ENCODE measurements at places on chromosomes 1 and 21.

- DNase-seq: no peak
Observed at GRCh38 chr21:24470852-24471251, 1136.4 kb downstream of the MRPL39 start.

DNA sequence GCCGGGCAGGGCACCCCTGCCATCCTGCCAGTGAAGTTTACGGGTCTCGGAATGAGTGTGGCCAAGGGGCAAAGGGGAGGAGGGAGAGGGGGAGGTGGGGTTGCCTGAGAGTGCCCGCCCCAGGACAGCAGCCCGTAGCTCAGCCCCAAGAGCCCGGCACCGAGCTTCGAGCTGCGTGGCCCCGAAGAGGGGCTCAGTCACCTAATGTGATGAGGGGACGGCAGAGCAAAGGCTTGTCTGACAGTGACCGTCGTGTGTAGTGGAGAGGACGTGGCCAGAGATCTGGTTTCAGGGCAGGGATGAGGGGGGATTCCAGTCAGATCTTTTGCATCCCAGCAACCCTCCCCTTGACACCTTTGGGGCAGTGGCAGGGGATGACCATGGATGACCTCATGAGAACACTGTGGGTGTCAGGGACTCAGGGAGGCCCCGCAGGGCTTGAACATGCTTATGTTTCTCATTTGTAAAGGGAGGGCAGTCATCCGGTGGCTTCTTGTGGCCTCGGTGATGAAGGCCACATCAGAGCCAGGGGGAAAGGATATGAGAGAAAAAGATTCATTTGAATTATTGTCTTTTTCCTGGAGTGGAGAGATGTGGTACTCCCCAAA lies 1.1 kb upstream of the TRPM2 start:
- no peak for DNase-seq

DNA sequence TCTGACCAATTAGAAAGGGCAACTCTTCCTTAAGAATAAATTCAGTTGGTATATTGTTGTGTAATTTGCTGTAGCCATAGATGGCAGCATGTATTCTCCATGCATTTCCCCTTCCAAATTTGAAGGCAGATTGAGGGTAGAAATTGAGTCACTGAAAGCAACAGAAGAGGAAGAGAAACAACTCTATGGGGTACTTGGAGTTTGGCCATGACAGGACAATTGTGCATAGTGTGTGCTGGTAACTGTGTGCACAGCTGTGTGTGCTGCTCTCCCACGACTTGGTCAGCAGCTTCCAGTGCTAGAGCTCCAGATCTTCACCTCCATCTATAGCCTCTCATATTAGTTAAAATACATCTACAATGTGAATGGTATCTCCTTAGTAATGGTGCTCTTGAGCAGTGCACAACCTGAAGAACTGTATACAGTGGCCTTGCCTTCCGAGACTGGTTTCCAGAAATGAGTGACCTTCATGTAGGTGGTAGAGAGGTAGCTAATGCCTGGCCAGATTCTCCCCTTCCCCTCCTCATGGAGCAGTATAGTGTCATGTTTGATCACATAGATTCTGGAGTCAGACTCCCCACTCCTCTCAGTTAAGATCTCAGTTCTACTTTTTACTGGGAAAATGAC lies 882 bp upstream of the FCAMR start:
- no peak for DNase-seq

GRCh38 chr1:156497743-156498431 lies 2.7 kb downstream of the MEF2D start:
- peak; percentile 46 for DNase-seq

DNA sequence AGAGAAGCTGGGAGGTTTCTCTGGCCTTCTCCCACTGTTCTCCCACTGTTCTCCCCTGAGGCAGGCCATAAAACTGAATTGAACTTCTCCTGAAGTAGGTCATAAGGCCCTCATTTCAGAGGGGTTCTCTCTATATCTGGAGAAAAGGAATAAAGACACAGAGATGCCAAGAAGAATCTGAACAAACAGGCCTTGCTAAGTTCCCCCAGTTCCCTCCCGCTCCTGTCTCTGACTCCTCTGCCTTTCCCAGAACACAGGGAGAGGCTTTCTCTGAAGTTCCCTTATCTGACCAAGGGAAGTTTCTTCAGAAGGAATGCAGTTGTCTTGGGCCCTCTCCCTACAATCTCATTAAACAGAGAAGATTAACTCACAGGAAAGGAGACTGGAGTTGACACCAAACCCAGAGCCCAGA lies 83.4 kb downstream of the SLC16A1 start:
- DNase-seq: no peak

DNA sequence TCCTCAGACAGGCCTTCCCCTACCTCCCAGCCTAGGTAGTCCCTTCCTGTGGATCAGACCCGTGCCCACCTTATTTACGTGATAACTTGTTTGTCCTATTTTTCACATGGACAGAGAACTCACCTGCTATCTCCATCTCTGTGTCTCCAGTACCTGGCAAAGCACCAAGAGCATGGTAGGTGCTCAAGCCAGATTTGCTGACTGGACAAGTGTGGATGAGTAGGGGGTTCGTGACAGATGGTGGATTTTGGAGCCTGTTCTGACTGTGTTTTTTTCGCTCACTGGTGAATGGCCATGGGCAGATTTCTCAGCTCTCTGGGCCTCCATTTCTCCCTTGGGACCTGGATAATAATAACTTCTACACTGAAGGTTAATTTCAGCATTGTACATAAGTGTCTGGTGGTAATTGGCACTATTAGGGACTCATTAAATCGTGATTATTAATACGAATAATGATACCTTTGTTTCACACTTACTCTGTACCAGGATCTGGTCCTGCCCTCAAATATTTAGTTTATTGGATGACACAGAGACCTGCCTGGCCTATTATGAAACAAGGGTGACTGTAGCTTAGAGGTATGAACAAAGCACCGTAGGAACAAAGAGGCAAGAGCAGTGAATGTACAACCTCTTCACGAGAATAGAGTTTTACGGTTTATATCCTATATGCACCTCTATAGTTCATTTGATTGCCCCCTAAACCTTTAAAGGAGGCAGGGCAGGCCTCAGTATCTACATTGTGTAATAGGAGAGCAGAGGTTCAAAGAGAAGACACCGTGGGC lies 24.5 kb upstream of the SLC26A9 start:
- DNase-seq: no peak

GRCh38 chr1:33692206-33693188 lies 171.4 kb upstream of the HMGB4 start:
- no peak for DNase-seq

DNA sequence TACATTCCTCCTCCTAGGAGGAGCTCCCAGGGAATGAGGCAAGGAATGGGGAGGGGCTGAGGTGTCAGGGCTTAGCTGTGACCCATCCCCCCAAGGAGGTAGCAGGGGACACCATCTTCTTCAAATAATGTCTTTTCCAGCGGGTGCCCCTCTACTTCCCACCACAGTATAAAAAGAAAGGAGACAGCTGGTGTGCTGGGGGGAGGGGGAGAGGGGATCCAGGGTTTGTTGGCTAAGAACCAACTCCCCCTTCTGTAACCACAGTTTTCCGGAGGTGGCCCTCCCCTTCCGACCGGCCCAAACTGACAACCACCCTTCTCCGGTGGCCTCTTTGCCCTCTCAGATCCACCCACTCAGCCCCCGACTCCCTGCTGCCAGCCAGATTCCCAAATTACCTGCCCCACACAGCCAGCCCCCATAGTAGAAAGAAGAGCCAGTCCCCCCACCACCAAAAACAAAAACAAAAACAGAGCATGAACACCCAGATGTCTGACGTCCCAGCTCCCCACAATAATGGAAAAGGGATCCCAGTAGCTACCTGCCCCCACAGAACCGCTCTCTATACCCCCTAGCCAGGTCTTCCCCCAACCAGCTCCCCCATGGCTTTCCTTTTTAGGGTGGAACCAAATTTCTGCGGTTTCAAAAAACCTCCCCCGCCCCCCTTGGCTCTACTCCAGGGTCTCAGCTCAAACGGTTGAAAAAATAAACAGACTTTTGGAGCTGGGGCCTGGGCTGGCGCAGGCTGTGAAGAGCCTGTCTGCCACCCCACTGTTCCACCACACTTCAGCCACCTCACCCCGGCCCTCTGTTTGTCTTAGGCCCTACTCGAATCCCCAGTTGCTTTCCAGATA lies 2.1 kb downstream of the ARHGEF2 start:
- DNase-seq: peak; percentile 82

DNA sequence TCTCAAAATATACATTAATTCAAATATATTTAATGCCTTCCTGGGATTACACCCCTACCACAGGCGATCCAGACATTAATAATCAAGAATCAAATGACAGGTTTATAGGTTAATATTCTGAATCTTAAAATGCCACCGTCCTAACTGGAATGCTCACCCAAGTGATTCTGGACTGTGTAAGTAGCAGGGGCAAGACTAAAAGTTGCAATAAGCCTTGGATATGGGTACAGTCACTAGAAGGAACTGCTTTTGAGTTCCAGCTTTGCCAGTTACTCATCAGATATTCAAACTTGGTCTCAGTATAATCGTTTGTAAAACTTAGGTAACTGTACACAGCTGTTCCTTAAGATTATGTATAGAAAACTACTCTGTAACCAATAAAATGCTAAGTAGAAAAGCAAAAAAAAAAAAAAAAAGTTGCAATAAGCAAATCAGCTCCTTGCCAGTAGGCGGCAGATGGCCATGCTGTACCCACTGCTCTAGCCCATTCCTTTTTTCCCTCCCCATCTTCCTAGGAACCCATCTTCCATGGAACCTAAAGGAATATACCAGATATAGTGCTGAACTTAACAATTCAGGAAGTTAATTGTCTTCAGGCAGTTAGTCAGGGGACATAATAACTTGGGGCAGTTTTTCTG lies 10.5 kb downstream of the RO60 start:
- DNase-seq: no peak

DNA sequence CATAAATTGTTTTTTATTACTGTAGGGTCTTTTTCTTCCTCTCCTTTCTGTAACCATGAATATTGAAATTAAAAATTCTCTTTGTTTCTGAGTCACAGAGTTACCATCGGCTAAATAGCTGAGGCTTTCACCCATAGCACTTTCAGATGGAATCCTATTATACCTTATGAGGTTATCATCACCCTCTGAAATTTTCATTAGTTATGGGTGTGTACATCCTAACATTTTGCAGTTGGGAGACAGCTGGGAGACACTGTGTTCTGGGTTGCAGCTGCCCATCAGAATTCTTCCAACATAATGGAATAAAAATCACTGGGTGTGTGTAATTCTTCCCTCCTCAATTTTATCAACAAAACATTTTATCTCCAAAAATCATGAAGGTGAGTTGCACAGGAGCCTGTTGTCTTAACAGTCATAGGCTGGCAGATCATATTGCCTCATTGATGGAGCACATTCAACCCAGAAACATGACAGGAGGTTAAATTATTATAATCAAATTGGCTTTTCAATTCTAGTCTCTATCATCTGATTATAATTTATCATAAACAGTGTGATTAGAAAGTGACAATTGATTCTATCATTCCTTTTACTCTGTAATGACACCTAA lies 17.4 kb downstream of the CYYR1 start:
- no peak for DNase-seq

DNA sequence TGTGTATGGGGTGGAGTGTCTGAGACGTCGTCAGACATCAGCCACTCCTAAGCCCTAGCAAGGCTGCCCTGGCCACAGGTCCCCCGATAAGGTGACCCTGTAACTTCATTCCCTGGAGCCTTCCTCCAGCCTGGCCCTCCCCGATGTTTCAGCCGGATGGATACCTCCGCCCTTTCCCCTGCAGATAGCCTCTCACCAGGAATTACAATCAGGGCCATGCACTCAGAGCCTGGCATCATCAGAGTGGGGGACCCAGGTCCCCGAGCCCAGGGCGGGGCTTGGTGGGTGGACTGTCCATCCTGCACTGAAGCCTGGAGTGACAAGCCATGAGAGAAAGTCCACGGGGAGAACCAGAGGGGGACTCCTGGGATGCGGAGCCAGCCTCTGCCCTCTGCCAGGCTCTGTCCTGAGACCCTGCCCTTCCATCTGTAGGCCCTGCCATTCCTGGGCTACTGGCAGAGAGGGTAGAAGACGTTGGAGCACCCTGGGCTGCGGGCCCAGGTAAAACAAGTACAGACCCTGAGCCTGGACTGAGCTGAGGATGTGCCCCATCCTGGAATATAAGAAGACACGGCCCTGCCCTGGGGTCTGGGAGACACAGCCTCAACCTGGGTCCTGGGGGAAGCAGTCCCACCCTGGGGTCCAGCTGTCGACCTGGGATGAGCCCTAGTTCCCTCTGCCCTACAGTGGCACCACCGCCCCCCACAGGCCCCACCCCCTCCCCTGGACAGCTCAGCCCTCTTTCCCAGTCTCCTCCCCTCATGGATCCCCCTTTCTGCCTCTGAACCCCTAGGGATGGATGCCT lies 16.8 kb upstream of the ARF1 start:
- DNase-seq: no peak

GRCh38 chr1:110541906-110542395 lies 23.0 kb upstream of the KCNA10 start:
- no peak for DNase-seq

- no peak for DNase-seq
Observed at GRCh38 chr21:36483095-36483494, 3.2 kb upstream of the CLDN14 start.

DNA sequence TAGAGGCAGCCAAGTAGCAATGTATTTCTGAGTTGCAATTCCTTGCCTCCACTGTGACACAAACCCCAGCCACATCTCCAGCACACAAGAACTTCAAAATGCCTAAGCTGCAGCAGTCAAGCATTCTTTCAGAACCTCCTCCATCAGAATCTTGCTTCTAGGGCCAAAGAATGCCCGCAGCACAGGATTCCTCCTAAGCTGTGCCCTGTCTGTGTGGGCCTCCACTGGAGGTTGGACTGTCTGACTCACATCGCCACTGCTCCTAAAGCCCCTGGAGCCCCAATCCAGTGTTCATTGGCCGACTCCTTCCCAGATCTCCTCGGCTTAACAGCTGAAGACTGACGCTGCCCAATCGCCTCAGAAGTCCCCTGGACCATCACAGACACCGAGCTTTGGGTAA lies 43.2 kb upstream of the SERTAD4 start:
- no peak for DNase-seq

GRCh38 chr1:219367496-219367895 lies 193.8 kb downstream of the LYPLAL1 start:
- DNase-seq: no peak

DNA sequence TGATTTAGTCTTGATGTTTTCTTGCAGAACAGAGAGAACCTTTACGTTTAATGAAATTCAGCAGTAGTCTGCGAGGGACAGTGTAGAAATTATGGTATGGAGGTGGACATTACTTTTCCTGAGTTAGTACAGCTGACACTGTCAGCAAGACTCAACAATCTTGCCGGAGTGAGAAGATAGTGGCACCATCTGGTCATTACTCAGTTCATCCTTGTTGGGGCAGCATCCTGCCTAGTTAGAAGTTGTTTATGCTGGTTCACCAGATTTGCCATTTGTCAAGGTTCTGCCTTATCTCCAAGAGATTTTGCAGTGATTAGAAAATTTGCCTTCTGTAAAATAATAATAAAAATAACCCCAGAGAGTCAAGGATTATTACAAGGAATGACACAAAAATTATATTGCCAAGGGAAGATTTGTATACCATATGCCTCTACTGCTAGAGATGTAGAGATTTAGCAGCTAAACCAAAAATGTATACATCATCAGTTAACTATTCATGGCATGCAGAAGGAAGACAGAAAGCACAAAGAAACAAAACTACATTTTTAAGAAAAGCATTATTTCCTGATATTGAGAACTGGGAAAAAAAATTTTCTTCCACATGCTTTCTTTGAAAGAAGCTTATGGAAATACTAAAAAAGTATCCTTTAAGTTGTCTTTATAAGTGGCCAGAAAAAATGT lies 1967.4 kb downstream of the NCAM2 start:
- no peak for DNase-seq

GRCh38 chr1:116503546-116504307 lies 67.1 kb downstream of the CD58 start:
- no peak for DNase-seq

Data from left forelimb (tissue), 1 donor.